HEK293T (cell line): ENCODE measurements at places on chromosomes 12 and 14.

- peak; percentile 20 for DNase-seq
These were observed 921 bp downstream of the DEPDC4 start for GRCh38 chr12:100265732-100266584.

- DNase-seq, result no peak
These were observed 16.1 kb upstream of the RND1 start for GRCh38 chr12:48881686-48882314.

DNA sequence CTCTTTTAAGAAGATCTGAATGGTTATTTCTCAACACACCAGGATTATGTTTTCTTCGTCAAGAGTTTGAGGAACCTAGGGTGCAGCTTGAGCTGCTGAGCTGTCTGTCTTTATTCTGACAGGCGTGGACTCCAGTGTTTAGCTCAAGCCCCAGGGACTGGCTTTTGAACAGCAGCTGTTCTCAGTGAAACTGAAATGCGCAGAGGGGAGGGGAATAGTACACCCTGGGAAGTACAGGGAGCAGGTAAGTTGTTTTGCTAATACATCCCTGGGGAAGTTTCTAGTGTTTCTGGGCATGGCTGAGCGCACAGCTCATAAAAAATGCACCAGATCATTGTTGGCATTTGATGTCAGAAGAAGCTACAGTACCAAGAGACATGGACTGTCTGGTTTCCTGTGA lies 659.8 kb downstream of the DIO2 start:
- no peak for DNase-seq

DNA sequence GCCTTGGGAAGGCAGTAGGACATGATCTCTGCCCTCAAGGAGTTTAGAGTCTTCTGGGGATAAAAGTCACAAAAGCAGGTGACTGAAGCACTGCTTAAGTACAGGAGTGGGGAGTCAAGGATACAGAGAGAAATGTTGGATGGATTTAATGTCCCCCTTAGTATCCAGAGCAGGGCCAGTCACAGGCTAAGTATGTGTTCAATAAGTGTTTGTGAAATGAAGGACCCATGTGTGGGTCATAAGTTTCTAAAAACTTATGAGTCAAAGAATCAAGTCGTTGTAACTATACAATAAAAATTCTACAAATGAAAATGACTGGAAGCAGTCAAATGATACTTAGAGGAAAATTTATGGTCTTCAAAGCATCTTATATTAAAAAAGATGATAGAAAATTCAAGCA lies 25.1 kb downstream of the KRT80 start:
- no peak for DNase-seq

- peak; percentile 9 for DNase-seq
These were observed 360.5 kb upstream of the TMPO start for GRCh38 chr12:98154850-98155249.
